ENCODE measurements at places on chromosomes 7 and 10.

- no peak for DNase-seq
These were observed 67.1 kb upstream of the AGBL3 start for GRCh38 chr7:134919240-134919641.

- DNase-seq, result no peak
These were observed 10.4 kb upstream of the USP54 start for GRCh38 chr10:73601486-73601921.

GRCh38 chr7:108869070-108869469 is 299.4 kb downstream of the DNAJB9 start:
- no peak for DNase-seq

- DNase-seq, result no peak
These were observed 9.0 kb downstream of the PTF1A start for GRCh38 chr10:23200997-23201652.

DNA sequence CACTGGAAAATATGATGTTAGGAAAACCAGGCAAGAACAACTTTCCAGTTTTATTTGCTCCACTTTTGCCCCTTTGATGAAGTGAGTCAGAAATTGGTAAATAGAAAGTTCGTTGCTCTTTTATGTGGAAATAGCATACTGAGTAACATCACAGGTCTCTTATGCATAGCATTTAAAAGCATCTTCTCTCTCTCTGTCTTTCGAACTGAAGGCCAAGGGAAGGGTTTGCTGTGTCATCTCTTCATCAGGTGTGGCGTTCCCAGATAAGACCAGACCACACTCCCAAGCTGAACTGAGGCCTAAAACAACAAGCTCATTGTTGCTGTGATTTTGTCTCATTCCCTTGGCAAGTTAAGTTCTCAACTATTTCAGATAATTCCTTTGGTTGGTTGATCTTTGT is 131.8 kb upstream of the GRB10 start:
- DNase-seq, result no peak

DNA sequence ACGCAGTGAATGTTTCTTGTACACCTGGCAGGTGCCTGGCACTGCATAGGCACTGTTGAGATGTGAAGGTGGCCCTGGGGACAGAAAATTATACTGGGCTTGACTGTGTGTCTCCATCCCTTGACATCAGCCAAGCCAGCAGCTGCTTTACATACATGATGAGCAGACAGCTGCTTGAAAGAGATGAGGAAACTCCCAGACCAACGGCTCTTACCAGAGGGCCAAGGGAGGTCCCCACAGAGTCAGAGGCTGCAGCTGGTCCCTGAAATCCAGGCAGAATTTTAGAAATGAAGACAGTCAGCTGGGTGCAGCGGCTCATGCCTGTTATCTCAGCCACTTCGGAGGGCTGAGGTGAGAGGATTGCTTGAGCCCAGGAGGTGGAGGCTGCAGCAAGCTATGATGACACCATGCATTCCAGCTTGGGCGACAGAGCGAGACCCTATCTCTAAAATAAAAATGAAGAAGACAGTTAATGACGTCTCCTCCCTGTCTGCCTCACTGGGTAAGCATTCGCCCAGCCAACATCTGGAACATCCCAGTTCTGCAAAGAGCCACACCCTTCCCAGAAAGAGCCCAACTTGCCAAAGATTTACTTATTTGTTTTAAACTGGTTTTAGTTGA is 17.6 kb downstream of the LIMK1 start:
- no peak for DNase-seq

- no peak for DNase-seq
These were observed 57.6 kb downstream of the TACR2 start for GRCh38 chr10:69359148-69359547.

- no peak for DNase-seq
These were observed 123.3 kb downstream of the ZMIZ1 start for GRCh38 chr10:79191951-79192676.

DNA sequence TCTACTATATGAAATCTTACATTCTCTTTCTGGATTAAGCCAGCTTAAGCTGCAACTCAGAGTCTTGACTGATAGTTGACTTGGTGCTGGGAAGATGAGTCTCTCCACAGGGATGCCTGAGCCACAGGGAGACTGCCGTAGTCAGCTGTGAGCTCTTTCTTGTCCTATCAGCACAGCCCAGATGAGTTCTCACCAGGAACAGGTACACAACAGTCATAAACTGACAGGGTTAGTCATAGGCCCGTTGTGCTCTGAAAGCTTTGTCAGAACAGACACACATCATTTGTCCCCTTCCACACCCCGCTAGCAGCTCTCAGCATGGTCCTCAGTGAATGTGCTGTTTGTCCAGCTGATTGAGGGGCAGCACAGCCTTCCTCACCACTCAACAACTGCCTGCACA is 221.6 kb downstream of the RPS24 start:
- DNase-seq, result no peak

Measured in stimulated activated CD8-positive, alpha-beta memory T cell treated with anti-CD3 and anti-CD28 coated beads, Interleukin-4, amount 100 ng/mL, for 1 hour (primary cell).